ENCODE measurements at places on chromosomes 5 and 9. TPM values are rescaled to one million over a fixed set of nuclear protein-coding genes. Genes with fewer than 3 reads are reported as not detected.

Gene PITX1
- total RNA-seq, result not detected

DNA sequence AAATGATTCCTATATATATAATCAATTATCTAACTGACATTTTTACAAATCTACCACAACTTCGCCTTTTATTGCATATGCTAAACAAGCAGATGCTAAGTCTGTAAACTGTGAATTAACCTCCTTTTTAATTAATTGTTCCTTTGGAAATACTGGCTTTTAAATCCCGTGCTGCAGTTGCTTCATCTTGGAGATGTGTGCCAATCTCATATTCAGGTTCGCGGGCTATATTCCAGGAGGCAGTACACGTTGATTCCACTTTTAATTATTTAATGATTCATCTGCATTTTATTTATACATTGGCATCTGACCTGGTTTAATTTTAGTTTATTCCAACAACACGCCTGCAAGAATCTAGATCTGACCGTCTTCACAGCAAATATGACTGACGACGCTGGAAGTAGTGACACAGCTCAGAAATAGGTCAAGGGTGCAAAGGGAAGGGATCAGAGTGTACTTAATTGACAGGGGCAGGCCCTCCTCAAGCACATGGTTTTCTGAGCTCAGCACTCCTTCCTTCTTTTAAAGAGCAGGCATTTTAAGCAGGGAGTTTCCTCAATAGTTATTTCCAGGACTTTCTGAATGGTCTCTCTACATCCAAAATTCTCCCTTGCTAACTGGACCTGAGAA, 125.2 kb downstream of the GLIS3 start:
- no peak overlapping the region for H3K4me3 ChIP-seq
- H3K36me3 ChIP-seq, result no peaks in the 10 kb centered on the region
- H3K27ac ChIP-seq, result no peak overlapping the region
- H3K27me3 ChIP-seq, result no peaks in the 10 kb centered on the region

DNA sequence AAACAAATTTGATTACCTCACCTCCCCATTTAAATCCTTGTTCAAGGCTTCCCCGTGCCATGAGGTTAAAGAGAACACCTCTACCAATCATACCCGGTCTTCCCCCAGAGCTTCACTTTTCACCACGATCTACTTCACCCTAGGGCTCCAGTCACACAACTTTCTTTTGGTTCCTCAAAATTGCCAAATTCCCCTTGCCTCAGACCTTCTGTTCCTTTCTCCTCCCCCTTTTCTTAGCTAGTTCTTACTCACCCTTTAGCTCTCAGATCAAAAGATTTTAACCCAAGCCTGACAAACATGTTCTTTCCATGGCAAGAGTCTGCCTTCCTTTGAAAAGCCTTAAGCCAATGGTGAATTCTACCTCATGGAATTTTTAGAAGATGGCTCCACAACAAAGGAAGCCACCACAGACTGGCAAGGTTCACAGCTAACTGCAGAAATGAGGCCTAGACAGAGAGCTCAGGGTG, 56.7 kb downstream of the MAPKAP1 start:
- H3K4me1 ChIP-seq, result peaks cover 47% of the 10 kb centered on the region
- H3K27ac ChIP-seq, result peak overlapping the region; percentile 78
- DNase-seq, result no peak
- H3K36me3 ChIP-seq, result peaks cover 5% of the 10 kb centered on the region
- no peak overlapping the region for H3K4me3 ChIP-seq

Gene GFI1B
- not detected for total RNA-seq

GRCh38 chr9:107751567-107752210, 262.1 kb upstream of the KLF4 start:
- H3K36me3 ChIP-seq, result peaks cover 2% of the 10 kb centered on the region
- H3K4me1 ChIP-seq, result peaks cover 50% of the 10 kb centered on the region
- H3K27me3 ChIP-seq, result no peaks in the 10 kb centered on the region
- H3K4me3 ChIP-seq, result no peak overlapping the region
- H3K27ac ChIP-seq, result peak overlapping the region; percentile 99

DNA sequence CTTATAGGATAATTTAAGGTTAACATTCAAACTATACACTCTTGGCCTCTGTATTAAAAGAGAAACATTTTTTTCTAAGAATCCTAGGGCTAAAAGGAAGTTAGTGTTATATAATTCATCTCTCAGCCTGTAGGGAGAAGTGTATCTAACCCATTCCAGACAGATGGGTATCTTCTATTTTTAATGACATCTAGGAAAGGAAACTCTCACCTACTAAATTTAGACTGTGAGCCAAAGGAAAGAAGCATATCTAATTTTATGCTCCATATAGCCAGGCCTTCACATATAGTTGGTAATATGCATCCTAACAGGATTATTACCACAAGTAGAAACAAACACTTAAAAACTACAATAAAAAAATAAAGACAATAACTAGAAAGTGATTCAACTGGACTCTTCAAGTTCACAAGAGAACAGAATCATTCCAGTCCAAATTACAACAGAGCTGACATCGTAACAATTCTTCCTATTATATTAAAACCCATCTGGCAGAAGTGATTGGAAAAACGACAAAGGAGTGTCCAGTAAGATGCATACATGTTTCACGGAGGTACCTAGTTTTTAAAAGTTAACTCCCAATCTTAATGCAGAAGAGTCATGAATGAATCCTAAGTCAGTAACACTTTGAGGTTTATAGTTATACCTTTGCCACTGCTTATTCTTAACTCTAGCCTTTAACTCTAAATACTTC, 39.4 kb downstream of the SCAI start:
- no peak overlapping the region for H3K27ac ChIP-seq
- no peaks in the 10 kb centered on the region for H3K27me3 ChIP-seq
- no peak overlapping the region for H3K4me3 ChIP-seq
- H3K36me3 ChIP-seq, result no peaks in the 10 kb centered on the region
- DNase-seq, result no peak

DNA sequence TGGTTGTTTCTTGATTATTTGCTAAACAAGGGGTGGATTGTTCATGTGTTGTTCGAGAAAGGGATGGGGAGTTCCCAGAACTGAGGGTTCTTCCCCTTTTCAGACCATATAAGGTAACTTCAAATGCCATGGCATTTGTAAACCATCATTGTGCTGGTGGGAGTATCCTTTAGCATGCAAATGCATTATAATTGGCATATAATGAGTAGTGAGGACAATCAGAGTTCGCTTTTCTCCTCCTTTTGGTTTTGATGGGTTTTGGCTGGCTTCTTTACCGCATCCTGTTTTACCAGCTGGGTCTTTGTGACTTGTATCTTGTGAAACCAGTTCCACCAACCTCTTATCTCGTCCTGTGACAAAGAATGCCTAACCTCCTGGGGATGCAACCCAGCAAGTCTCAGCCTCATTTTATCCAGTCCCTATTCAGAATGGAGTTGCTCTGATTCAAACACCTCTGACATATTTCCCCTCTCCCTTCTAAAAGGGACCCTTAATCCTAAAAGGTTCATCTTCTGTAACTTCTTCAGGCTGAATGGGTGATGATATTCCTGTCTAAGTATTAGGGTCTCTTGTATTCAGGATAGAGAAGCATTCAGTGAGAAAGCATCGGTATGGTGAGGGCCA, 8.7 kb upstream of the FBN2 start:
- H3K27me3 ChIP-seq, result no peaks in the 10 kb centered on the region
- peaks cover 3% of the 10 kb centered on the region for H3K36me3 ChIP-seq
- H3K27ac ChIP-seq, result no peak overlapping the region

Gene KCNV2
- not detected for total RNA-seq

Gene MIGA2
- total RNA-seq, result 29.9 TPM

DNA sequence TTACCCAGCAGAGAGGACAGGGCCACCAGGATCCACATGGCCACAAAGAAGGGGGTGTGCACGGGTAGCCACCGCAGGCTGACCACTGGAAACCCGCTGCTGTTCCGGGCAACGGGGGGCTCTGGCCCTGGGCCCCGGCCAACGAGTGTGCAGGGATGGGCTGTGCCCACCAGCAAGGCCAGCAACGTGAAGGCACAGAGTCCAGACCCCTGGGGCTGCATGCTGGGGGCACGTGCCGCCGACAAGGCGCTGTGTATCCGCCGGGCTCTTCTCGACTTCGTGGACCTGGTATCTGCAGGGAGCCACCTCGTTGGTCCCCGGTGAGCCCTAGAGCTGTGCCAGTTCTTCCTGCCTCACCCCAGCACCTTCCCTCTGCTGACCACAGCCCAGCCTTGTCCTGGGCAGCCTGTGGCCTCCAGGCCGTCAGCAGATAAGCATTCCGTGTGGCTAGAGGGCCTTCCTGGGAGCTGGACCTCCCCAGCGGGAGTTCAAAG, 42.2 kb upstream of the CEP72 start:
- no peaks in the 10 kb centered on the region for H3K36me3 ChIP-seq
- no peak overlapping the region for H3K27ac ChIP-seq
- H3K4me1 ChIP-seq, result peaks cover 3% of the 10 kb centered on the region

DNA sequence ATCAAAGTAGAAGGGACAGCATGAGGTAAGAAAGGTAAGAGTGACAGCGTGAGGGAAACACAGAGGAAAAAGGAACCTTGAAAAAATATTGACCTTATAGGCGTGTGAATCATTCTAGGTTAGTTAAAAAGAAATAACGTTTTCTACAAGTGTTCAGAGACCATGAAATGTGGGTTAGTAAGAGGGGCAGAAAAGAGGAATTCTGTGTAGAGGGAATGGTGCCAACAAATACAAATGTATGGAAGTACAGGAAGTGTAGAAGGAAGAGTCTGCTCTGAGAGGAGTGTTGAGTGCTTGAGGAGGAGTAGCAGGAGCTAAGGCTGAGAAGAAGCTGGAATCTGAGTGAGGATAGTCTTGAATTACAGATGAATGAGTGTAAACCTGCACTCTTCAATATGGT, 418.6 kb upstream of the RIOK2 start:
- peaks cover 7% of the 10 kb centered on the region for H3K36me3 ChIP-seq
- peaks cover 5% of the 10 kb centered on the region for H3K27me3 ChIP-seq
- H3K4me1 ChIP-seq, result peaks cover 9% of the 10 kb centered on the region

DNA sequence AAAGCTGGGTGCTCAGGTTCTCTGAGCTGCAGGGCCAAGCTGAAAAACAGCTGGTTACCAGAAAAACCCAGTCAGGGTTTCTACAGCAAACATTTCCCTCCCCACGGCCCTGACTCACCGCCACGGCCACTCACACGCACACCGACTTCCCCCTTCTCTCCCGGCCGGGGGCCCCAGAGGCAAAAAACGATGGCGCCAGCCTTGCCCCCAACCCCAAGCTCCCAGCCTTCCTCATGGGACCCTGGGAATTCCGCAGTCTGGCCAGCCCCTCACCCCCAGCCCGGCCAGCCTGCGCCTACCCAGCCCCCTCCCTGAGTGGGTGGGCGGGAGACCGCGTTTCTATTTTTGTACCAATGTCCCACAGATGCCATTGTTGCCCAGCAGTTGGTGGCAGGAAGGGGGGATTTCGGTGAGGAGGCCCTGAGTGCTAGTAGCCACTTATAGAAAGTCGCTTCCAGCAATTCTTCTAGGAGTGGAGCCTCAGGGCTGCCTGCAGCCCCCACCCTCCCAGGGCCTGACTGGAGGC, 18.4 kb downstream of the ENG start:
- peaks cover 2% of the 10 kb centered on the region for H3K36me3 ChIP-seq
- H3K27ac ChIP-seq, result peak overlapping the region; percentile 95
- peaks cover 58% of the 10 kb centered on the region for H3K4me1 ChIP-seq

DNA sequence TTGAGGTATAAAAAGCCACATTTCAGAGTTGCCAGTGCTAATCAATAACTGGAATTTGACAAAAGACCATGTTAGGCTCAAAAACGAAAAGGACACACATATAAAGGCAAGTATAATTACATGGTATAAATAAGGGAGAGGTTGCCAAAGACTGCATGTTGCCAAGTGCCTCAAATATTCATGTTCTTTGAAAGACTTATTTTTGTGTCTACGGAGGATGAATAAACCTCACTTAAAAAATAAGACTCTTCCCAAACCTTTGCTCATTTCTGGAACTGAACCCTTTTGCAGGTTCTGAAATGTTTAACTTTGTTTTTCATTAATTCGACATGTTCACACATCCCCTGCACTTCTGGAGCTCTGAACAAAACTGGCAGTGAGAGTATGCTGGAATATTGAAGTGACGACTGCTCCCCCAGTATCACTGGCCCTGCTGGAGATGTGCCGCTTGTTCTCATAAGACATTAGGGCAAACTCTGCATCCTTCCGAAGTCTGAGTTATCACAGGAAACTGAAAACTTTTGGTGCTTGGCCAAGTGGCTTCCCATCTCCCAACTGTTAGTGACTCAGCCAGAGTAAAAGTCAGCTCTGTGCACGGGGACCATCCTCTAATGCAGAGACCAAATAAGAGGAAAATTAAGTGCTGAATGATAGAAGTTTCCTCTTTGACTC, 336.8 kb downstream of the GLIS3 start:
- no peaks in the 10 kb centered on the region for H3K27me3 ChIP-seq
- DNase-seq, result no peak
- H3K4me3 ChIP-seq, result no peak overlapping the region
- H3K4me1 ChIP-seq, result peaks cover 17% of the 10 kb centered on the region

- peaks cover 81% of the 10 kb centered on the region for H3K4me1 ChIP-seq
- H3K36me3 ChIP-seq, result peaks cover 8% of the 10 kb centered on the region
- no peak overlapping the region for H3K4me3 ChIP-seq
- no peaks in the 10 kb centered on the region for H3K27me3 ChIP-seq
- peak overlapping the region; percentile 85 for H3K27ac ChIP-seq
- no peak for DNase-seq
Measured at GRCh38 chr5:140298183-140298601, 4.7 kb downstream of the PFDN1 start.

- no peak overlapping the region for H3K27ac ChIP-seq
- H3K4me3 ChIP-seq, result no peak overlapping the region
- no peak for DNase-seq
- H3K36me3 ChIP-seq, result no peaks in the 10 kb centered on the region
- H3K4me1 ChIP-seq, result peaks cover 2% of the 10 kb centered on the region
- H3K27me3 ChIP-seq, result no peaks in the 10 kb centered on the region
Measured at GRCh38 chr5:54295651-54296276, 14.6 kb downstream of the ARL15 start.

Gene PCDHB11
- 2.4 TPM for total RNA-seq

- H3K4me1 ChIP-seq, result no peaks in the 10 kb centered on the region
- peaks cover 16% of the 10 kb centered on the region for H3K27me3 ChIP-seq
- no peaks in the 10 kb centered on the region for H3K36me3 ChIP-seq
- H3K4me3 ChIP-seq, result no peak overlapping the region
- H3K27ac ChIP-seq, result no peak overlapping the region
- DNase-seq, result no peak
Measured at GRCh38 chr9:75228893-75229292, 140.6 kb downstream of the OSTF1 start.

DNA sequence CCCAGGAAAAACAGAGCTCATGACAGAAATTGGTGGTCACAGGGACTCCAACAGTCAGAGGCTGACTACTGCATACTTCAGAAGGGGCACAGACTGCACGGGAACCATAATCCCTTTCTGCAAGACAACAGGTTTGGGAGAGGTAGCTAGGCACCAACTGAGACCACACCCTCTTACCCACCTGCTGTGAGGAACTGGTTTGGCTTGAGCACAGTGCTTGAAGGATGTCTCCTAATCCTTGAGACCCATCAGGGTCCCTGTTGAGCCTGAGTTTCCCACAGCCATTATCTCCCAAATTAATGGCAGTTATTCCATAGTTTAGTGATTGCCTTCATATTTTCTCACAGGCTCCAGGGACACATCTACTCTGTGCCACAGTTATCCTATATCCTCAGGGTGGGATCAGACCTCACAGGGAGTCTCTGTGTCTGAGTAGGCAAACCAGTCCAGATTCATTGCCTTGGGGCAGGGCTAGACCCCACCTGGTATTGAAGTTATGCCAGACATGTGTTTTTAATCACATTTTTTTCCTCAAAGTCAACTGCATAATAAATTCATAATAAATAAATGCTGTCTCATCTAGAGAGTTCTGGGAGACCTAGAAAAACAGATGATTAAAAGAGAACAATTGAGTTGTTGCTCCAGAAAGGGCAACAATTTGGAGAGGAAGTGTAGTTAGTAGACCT, 9.3 kb upstream of the CAST start:
- H3K36me3 ChIP-seq, result no peaks in the 10 kb centered on the region
- peak overlapping the region; percentile 66 for H3K27ac ChIP-seq
- H3K4me3 ChIP-seq, result no peak overlapping the region
- peaks cover 64% of the 10 kb centered on the region for H3K4me1 ChIP-seq

GRCh38 chr9:20111173-20111843, 322.5 kb upstream of the SLC24A2 start:
- no peaks in the 10 kb centered on the region for H3K36me3 ChIP-seq
- no peak for DNase-seq
- H3K27ac ChIP-seq, result no peak overlapping the region
- H3K4me1 ChIP-seq, result peaks cover 6% of the 10 kb centered on the region
